ENCODE measurements at places on chromosomes 2 and 18.

DNA sequence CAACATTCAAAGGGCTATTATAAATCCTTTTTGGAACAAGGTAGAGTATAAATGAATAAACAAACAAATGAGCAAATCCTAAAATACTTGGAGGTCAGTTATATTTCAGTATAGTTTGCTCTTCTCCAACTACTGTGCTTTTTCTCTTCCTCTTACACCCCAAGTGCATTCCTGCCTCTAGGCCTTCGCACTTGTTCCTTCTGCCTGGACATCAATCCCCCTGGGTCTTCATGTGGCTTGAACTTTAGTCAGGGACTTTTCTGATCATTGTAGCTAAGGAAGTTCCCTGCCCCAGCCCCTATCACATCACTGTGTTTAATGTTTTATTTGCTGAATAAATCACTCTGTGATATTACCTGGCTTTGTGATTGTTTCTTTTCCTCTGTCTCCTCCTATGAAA is 418.2 kb upstream of the HNRNPA3 start:
- no peak for DNase-seq

GRCh38 chr2:38375696-38376345 is 1.3 kb downstream of the ATL2 start:
- no peak for DNase-seq

GRCh38 chr2:155982135-155982534 is 350.4 kb downstream of the NR4A2 start:
- DNase-seq, result no peak

GRCh38 chr2:54594048-54594447 is 129.4 kb upstream of the EML6 start:
- no peak for DNase-seq

DNA sequence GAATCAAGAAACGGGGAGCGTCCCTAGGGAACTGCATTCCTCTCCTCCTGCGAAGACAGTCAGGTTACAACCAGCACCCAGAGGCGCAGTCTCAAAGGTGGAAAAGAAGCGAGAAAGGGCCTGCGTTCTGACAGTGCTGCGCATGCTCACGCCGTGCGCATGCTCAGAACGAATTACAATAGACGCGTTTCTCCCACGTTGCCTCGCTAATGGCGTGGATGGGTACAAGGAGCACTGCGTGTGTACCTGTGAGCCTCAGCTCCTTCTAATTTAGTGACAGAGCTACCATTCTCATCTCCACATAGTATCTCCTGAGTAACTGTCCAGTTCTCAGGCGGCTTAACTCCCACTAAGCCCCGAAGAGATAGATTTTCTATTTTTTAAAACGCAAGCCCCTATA is 448.8 kb downstream of the TXNL1 start:
- no peak for DNase-seq

GRCh38 chr2:202278036-202278760 is 12.6 kb downstream of the NOP58 start:
- peak; percentile 21 for DNase-seq

- no peak for DNase-seq
These were observed 169.2 kb upstream of the LRRTM1 start for GRCh38 chr2:80473796-80474195.

- DNase-seq, result no peak
These were observed 331.1 kb downstream of the GULP1 start for GRCh38 chr2:188622601-188623260.

DNA sequence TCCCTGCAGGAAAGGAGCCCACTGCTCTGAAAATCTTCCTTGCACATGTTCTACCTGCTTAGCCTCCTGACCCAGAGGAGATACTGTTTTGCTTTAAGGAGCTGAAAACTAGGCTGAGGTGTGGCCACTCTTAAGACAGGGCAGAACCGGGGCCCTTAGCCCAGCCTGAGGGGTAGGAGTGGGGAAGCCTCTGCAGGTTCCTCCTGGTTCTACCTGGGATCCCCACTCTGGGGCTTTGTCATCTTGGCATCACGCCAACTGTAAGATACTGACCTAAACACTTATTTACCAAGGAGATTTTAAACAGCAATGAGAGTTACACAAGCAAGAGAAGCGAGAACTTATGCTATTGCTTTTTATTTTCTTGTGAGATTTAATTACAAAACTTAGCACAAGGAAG is 86.9 kb downstream of the KCTD1 start:
- no peak for DNase-seq

GRCh38 chr18:29226213-29226612 is 1049.3 kb upstream of the CDH2 start:
- no peak for DNase-seq

- DNase-seq, result no peak
These were observed 145.2 kb downstream of the ZFP36L2 start for GRCh38 chr2:43081131-43081765.

- DNase-seq, result no peak
These were observed 33.6 kb upstream of the GLI2 start for GRCh38 chr2:120702061-120702460.

DNA sequence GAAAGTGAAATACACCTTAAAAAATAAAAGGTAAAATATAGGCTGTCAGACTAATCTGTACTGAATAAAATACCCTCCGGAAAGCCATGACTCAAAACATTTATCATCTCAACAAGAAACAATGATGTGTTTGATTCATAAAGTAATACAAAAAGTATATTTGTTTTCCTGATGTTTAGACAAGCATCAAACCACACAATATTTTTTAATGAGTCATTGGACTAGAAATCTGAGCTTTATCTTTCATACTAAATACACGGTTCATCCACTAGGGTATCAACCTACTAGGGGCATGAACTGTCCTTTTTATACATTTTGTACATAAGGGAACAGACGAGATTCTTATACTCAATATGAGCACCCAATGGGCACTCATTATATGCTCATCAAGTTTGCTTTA is 31.3 kb downstream of the CD226 start:
- DNase-seq, result peak; percentile 9

GRCh38 chr2:23549051-23549450 is 164.1 kb downstream of the KLHL29 start:
- no peak for DNase-seq

- DNase-seq, result peak; percentile 18
These were observed 72.2 kb downstream of the CRIM1 start for GRCh38 chr2:36427790-36428243.

- no peak for DNase-seq
These were observed 96.1 kb downstream of the FAM168B start for GRCh38 chr2:130997198-130997597.

DNA sequence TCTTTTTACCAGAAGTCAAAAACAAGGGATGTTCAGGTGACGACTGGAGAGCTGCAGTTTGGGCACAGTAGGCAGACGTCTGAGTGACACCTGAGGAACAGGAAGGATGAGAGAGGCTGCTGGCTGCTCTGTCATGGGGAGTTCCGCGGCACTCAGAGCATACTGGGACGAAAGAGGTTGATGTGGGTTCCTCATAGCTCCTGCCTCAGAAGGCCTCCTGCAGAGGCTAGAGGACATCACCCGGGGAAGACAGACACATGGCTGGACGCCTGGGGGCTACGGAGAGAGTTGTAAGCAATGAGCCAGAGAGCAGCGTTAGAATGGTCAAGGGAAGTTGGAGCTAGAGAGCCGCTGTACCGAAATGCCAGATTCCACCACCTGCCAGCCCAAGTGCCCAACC is 45.1 kb upstream of the GLI2 start:
- DNase-seq, result no peak

- DNase-seq, result no peak
These were observed 202.3 kb downstream of the MREG start for GRCh38 chr2:215811003-215811402.

DNA sequence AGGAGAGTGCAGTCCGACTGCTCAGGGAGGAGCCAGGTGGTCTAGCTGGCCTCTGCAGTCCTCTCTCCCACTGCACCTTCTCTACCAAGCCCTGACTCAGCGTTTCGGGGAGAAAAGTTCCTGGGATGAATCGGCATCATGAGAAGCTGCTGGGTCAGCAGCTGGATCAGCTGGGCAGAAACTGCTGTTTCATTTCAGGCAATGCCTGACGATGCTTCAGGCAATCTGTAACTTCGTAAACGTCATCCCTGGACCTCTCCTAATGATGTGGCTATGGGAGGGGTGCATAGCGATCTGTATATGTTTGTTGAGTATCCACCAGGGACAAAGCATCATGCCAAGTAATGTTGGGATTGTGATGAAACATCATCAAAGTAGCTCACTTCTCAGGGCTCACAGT is 20.7 kb downstream of the LIPG start:
- DNase-seq, result no peak

DNA sequence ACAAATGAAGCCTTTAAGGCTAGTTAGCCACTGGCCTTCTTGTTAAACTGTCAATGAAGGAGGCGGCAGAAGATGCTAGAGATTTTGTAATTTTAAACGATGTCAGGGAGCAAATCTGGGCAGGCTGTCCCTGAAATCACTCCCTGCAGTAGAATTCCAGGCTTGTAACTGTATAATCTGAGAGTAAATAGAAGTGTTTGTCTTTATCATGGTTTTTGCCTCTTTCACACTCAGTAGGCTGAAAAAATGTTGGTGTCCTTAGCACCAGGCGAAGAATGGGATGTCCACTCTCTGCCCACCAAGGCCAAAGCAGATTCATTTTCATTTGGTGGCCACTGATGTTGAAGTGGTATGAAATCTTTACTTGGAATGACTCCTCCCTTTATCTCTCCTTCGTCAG is 136.9 kb upstream of the THSD7B start:
- no peak for DNase-seq

DNA sequence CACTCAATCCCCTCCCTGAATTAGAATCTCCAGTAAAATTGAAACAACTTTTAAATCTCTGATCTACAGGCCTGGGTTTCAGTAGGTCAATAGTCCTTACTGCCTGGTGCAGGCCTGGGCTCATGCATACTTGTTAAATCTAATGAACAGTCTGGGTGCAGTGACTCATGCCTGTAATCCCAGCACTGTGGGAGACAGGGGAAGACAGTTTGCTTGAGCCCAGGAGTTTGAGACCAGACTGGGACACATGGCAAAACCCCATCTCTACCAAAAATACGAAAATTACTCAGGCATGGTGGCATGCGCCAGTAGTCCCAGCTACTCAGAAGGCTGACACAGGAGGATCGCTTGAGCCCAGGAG is 94.7 kb upstream of the SP3 start:
- DNase-seq, result no peak

- no peak for DNase-seq
These were observed 201.7 kb downstream of the PTH2R start for GRCh38 chr2:208608122-208608835.

- DNase-seq, result no peak
These were observed 579.0 kb downstream of the PLCL1 start for GRCh38 chr2:198383392-198383791.

DNA sequence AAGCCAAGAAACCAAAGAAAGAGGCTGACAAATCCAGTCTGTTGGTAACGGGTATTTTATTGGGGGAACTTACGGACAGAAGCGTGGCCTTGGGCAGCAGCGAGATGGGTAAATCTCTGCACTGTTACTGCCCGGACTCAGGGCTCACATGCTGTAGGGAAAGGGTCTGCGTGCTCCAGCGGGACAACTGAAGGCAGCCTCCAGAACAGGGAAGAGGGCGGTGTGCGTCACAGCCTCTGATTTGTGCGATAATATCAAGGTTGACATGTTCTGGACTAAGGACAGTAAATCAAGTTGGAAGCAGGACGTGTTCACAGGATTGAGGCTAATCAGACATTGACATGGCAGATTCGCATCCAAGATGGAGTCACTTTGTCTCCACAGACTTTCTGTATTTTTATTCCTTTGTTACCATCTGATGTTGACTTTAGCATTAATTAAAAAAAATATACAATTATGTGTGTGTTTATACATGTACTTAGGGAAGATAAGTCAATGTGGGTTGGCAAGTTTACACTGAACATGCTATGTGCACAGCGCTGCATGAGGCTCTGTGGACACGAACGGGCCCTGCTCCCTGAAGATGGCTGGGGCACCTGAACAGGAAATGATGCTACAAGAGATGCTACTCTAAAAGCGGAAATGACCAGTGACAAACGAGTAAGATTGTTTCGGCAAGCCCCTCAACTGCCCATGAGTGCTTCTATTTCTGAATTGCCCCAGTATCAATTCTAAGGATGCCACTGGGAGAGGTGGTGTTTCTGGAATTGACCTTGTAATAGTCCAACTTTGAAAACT is 22.6 kb upstream of the DCDC2C start:
- no peak for DNase-seq

GRCh38 chr2:584863-585823 is 92.1 kb downstream of the TMEM18 start:
- DNase-seq, result no peak

- peak; percentile 4 for DNase-seq
These were observed 4.1 kb downstream of the HS6ST1 start for GRCh38 chr2:128314348-128315121.

DNA sequence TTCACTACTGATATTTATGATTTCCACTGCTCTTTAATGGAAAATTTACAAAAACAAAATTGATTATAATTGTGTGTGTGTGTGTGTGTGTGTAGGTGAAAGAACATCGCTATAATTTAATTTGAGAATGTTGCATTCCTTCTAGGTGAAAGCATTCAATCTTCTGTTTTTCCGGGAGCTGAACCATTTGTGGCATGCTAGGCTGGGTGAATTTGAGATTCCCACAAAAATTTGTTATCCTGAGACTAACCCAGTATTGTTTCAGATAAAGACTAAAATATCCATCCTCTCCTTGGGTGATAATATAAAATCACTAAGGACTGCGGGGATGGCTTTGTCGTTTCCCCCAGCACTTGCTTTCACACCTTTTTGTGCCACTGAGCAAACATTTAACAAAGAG is 911.2 kb upstream of the PIK3C3 start:
- no peak for DNase-seq

GRCh38 chr2:219864154-219864553 is 236.7 kb downstream of the SLC4A3 start:
- DNase-seq, result no peak

DNA sequence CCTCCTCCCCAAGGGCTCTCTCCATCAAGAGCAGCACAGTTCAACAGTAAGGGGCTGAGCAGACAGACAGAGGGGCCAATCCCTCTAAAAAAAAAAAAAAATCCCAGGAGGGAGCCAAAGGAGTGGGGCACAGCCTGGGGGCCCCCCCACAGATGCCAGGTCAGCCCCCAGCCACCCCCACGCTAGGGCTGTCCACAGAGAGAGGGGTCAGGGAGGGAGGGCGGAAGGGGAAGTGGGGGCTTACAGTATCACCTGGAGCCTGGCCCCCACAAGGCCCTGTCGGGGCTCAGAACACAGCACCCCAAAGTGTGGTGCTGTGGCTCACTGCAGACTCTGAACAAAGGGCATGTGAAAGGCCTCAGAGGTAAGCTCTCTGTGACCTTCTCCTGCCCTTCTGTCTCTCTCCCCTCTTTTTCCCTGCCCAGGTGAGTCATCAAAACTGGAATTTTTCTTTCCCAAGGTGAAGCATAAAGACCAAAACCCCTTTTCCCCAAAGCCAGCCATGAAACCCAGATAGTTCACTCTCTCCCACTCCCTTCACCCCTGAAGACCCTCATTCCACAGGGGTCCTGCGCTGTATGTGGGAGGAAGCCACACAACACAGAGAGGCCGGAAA is 13.9 kb downstream of the BIN1 start:
- no peak for DNase-seq

DNA sequence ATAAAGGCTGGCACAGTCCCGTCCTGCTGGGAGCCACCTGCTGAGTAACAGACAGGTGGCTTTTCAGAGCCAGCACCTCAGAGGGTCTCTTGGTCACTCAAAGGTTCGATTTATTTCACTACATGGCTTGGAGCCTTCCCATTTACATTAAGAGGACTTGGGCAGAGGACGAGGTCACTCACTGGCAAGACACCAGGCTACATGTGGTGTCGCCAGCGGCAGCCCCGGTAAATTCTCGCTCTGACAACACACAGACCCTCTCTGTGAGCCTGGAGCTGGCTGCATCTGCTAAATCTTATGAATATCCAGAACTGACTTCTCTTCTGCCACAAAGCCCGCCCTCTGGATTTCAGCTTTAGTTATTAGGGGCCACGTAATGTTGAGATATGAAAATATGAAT is 254.7 kb downstream of the VAPA start:
- DNase-seq, result no peak

Measured in hepatic stellate cell (primary cell).